ENCODE measurements at places on chromosomes 2 and 18. TPM values are rescaled to one million over a fixed set of nuclear protein-coding genes. Genes with fewer than 3 reads are reported as not detected.

GPR39 gene
- total RNA-seq: 2.7 TPM

TMEM247 gene
- 18.5 TPM for total RNA-seq

UBXN4 gene
- total RNA-seq: 94.0 TPM

DNA sequence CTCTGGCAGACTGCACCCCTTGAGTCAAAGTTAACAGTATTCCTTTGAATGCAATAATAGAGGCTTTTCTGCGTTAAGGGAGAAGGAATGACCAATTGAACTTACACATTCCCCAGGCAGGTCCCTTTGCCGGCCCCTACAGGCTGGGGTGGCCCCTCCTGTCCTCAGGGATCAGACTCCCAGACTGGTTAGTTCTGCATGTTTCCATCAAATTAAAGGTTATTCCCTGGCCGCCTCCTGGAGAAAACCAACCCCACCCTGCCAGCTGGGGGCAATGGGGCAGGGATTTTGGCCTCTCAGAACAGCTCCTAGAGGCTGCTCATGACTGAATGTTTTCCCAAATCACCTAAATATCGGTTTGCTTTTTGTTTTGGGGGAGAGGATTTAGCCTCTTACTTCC is 199.6 kb downstream of the MGAT5 start:
- DNase-seq: no peak

DNA sequence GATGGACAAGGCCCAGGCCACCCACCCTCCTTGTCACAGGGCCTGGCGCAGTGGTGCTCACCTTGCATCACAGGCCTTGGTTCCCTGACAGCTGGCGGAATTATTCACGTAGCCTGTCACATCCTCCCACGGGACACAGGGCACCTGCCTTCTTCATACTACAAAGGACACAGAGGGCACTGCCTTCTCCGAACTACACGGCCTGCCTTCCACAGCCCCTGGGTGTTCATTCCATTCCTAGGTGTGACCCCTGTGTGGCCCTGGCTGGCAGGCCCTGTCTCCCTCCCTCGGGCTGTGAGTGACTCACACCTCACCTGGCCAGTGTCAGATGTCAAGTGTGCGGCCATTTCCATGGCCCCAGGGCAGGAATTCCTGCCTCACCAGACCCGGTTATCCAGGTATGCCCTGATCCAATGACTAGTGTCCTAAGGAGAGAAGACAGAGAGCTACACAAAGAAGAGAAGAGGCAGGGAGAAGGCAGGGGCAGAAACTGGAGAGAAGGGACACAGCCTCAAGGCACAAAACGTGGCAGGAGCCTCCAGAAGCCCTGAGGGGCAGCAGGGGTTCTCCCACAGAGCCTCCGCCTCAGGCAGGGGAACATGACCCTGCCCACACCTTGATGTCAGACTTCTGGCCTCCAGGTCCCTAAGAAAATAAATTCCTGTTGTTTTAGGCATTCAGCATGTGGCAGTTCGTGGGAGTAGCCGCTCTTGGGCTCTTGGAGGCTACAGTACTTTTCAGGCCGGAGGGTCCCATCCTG is 43.4 kb downstream of the MBP start:
- no peak for DNase-seq

- no peak for DNase-seq
Observed at GRCh38 chr2:69054431-69054830, 41.5 kb downstream of the ANTXR1 start.

DNA sequence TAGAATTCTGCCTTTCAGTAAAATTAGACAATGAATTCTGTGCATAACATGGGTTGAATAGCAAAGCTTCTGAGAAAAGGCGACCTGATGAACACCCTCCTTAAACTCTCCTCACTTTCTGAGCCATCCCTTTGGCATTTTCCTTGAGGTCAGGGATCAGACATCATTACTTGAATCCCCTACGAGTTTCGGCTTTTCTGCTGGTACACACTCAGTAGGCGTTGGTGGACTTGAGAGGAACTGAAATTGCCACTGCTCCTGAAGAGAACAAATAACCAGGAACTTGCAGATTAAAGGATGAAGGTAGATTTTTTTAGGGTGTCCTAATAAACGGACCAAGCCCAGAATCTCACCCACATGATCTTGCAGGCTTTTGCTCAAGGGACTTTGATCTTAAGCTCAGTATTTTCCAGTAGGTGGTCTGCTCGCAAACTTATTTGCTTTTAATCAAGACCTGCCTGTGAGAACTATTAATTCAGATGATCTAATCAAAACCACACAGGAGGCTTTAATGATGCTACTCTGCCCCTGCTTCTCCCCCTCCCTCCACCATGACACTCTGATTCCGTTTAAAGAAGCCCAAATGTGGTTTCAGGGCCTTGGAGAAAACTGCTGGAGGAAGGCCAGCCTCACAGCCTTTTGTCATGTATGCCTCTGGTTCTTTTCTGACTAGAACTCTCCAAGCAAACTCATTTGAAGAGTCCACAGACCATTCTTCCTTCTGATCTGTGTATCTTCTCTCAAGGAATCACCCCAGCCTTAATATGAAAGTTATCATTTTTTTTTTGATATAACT is 124.9 kb downstream of the PRKCE start:
- DNase-seq: peak; percentile 26

Measured in testis (tissue), 5 donors.